ENCODE measurements at places on chromosomes 4 and X. TPM values are rescaled to one million over a fixed set of nuclear protein-coding genes. Genes with fewer than 3 reads are reported as not detected.

Gene ASB5
- 3.1 TPM for total RNA-seq

DNA sequence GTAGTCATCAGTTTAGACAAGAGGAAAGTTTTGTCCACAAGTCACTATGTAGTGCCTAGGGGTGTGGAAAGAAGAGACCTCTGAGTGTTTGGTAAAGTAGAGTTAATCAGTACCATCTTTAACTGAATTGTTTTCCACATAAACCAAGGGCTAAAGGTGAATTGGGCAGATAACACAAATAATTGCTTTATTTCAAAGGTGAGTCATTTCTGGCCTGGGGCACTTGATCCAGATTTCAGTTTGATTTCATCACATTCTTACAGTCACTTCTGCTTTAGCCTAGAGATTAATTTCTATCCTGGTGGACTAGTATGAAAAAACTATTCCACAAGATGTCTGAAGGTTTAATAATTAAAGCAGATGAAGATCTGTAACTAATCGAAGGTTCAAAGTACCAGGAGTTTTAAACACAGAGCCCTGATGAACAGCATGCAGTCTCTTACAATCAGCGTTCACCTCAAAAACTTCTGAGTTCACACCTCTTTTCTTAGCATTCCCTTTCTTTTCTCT is 74.5 kb upstream of the BOD1L1 start:
- no peak for DNase-seq

Gene CXCL10
- total RNA-seq, result 1.2 TPM

- no peak for DNase-seq
These were observed 241.6 kb downstream of the FBXW7 start for GRCh38 chr4:152294331-152294730.

Gene ATOH1
- 0.15 TPM for total RNA-seq

Gene EIF2S3
- total RNA-seq, result 76.8 TPM

Gene AVPR2
- total RNA-seq, result 3.3 TPM

DNA sequence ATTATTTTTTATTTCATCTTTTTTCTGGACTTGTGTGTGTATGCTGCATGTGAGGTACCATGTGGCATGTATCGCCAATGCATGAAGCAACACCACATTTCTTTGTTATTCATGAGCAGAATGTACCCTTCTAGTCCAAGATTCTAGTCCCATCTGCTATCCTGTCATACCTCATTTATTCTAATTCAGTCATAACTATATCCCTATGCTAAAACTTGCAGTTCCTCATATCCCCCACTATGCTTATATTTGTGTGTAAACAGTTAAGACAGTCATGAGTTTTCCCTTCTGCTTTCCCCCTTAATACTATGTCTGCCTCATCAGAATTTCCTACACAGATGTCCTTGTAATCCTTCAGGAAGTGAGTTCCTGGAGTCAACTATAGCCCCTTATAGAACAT is 19.7 kb downstream of the OCRL start:
- DNase-seq, result no peak

GRCh38 chr4:188611143-188611542 is 471.9 kb downstream of the TRIML1 start:
- no peak for DNase-seq

DNA sequence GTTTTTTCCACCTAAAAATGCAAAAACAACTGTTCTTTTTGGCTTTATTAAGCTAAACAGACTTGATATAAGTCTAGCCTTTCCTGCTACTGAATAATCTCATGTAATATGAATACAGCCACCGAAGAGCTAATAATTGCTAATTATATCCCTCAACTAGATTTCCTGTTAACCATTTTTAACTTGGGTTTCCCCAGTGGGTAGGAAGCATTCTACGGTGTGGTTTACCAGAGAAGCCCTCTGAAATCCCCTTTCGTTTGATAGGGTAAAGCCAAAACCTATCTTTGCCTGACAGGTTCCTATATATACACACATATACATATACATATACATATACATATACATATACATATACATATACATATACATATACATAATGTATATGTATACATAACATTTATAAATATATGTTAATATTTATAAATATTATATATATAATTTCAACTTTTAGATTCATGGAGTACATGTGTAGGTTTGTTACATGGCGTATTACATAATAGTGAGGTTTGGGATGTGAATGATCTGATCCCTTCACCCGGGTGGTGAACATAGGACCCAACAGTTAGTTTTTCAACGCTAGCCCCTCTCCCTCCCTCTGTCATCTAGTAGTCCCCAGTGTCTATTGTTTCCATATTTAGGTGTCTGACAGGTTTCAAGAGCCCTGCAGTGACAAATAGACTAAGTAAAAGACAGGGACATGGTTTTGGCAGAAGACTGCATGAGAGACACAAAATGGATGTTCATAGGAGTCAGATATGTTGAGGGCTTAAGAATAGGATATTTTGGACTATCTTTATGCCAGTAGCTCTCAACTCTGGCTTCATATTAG is 62.4 kb downstream of the ATXN3L start:
- DNase-seq, result no peak

Gene NAA11
- not detected for total RNA-seq

DNA sequence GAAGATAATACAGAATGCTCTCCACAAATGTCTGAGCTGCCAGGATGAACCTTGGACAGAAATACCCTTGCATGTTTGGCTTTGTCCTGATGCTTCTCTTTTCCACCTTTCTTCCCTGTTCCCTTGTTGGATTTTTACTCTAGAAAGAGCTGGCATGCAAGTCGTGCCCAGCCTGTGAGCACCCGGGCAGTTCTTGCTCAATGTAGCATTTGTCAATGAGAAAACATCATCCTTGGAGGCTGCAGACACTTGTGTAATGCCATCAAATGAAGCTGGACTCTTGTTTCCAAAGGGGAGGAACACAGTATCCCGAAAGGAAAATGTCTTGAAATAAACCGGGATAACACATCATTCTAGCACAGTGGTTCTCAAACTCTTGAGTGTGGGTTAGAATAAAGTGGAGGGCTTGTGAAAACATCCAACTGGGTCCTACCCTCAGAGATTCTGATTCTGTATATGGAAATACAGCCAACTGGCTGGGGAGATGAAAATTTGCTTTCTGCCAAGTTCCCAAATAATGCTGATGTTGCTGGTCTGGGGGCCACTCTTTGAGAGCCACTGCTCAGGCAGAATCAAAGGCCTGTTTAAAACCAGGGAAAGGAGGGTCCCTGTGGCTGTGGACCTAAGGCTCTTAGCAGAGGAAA is 237.2 kb downstream of the SPATA18 start:
- DNase-seq, result no peak

- DNase-seq, result no peak
These were observed 128.3 kb downstream of the PJA1 start for GRCh38 chrX:69036674-69037573.

Gene CT45A5
- total RNA-seq, result not detected

DNA sequence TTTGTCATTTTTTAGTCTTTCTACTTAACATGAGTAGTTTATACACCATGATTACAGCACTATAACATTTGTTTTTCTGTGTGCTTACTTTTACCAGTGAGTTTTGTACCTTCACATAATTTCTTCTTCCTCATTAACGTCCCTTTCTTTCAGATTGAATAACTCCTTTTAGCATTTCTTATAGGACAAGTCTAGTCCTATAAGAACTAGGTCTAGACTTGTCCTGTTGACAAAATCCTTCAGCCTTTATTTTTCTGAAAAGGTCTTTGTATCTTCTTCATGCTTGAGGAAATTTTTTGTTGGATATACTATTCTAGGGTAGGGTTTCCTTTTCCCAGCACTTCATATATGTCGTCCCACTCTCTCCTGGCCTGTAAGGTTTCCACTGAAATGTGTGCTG is 253.3 kb upstream of the ARHGAP24 start:
- DNase-seq, result no peak

GRCh38 chr4:53558065-53558801 is 33.1 kb downstream of the LNX1 start:
- DNase-seq, result no peak
